ENCODE measurements at places on chromosomes 11 and 22.

- no peak for DNase-seq
Measured at GRCh38 chr11:98979205-98979604, 41.5 kb upstream of the CNTN5 start.

GRCh38 chr11:44954051-44954906, 3.6 kb upstream of the TP53I11 start:
- DNase-seq, result no peak

DNA sequence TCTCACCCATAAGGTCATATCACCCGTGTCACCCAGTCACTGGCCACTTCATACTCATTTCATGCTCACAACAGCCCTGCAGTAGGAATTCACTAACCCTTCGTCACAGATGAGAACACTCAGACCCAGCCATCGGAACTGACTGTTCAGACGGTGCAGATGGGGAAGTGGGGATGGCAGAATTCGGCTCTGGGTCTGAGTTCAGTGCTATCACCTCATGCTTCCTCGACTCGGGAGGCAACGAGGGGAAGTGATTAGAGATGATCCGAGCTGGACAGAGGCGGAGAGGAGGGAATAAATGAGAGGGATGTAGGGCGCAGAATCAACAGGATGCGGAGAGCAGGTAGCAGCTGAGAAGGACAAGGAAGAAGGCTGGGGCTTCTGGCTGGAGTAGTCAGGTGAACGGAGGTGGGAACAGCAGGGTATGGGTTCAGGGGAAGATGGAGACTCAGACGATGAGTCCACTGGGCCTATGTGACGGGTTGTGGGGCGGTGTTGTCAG, 4.7 kb downstream of the B3GNT6 start:
- no peak for DNase-seq

DNA sequence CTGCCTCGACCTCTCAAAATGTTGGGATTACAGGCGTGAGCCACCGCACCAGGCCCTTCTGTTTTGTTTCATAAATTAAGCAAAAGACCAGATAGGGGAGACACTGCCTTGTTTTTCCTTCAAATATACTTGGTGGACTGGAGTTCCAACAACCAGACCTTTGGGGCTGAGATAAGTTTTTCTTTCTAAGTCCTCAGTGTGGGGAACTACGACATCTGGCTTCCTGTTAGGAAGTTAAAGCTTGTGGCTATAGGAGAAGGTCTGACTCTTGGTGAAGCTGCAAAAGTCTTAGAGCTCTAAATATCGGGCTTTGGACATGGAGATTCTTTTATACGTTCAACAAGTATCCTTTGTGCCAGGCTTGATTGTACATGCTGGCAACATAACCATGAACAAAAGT, 64.1 kb upstream of the EED start:
- DNase-seq, result no peak

GRCh38 chr11:111303461-111303860, 5.1 kb downstream of the POU2AF3 start:
- no peak for DNase-seq

GRCh38 chr11:1918436-1919315, 827 bp upstream of the TNNT3 start:
- DNase-seq, result no peak

DNA sequence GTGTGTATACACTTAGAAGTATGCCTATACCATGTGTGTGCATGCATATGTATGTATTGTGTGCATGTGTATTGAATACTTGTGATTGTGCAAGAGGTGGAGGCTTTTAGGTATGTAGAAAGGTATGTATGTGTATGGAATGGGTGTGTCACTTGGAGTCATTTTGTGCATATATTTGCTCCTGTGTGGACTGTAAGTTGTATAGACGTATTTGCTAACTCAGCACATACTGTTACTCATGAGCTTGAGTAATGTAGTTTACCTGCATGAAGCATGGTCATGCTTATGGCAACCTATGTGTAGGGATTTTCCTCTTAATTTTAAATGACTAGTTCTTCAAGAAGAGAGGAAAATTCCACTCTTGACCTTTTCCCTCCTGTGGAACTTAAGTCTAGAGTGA, 507.6 kb upstream of the LARGE1 start:
- no peak for DNase-seq

- no peak for DNase-seq
Measured at GRCh38 chr11:1165256-1166041, 7.7 kb downstream of the MUC5AC start.

GRCh38 chr11:63552921-63553320, 10.3 kb downstream of the PLAAT2 start:
- DNase-seq, result no peak

- DNase-seq, result no peak
Measured at GRCh38 chr22:30860176-30861105, 108.1 kb downstream of the MORC2 start.

GRCh38 chr22:22884888-22885840, 2.5 kb upstream of the IGLL5 start:
- DNase-seq, result no peak

DNA sequence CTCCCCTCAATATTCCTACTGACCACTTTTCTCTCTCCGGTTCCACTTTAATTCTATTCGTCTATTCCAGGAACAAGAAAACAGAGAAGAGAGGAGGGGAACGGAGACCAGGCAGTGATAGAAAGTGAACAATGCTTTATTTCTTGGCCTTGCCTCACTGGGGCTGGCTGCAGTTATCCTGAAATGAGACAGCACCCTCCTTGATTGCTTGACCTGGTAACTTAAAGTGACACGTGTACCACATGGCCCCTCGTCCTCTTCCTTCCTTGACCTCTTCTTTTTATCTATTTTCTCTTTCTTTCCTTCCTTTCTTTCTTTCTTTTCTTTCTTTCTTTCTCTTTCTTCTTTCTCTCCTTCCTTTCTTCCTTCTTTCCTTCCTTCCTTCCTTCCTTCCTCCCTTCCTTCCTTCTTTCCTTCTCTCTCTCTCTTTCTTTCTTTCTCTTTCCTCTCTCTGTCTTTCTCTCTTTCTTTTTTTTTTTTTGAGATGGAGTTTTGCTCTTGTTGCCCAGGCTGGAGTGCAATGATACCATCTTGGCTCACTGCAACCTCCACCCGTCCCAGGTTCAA, 52.8 kb upstream of the CLMP start:
- DNase-seq, result no peak

DNA sequence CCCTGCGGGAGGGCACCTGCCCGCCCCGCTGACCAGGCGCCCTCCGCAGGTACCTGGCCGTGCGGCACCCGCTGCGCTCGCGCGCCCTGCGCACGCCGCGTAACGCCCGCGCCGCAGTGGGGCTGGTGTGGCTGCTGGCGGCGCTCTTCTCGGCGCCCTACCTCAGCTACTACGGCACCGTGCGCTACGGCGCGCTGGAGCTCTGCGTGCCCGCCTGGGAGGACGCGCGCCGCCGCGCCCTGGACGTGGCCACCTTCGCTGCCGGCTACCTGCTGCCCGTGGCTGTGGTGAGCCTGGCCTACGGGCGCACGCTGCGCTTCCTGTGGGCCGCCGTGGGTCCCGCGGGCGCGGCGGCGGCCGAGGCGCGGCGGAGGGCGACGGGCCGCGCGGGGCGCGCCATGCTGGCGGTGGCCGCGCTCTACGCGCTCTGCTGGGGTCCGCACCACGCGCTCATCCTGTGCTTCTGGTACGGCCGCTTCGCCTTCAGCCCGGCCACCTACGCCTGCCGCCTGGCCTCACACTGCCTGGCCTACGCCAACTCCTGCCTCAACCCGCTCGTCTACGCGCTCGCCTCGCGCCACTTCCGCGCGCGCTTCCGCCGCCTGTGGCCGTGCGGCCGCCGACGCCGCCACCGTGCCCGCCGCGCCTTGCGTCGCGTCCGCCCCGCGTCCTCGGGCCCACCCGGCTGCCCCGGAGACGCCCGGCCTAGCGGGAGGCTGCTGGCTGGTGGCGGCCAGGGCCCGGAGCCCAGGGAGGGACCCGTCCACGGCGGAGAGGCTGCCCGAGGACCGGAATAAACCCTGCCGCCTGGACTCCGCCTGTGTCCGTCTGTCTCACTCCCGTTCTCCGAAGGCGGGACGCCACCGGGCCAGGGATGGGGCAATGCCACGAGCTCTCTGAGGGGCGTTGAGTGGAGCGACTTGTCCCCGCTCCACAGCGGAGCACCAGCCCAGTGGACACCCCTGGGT, 1.8 kb downstream of the GALR3 start:
- DNase-seq, result no peak

DNA sequence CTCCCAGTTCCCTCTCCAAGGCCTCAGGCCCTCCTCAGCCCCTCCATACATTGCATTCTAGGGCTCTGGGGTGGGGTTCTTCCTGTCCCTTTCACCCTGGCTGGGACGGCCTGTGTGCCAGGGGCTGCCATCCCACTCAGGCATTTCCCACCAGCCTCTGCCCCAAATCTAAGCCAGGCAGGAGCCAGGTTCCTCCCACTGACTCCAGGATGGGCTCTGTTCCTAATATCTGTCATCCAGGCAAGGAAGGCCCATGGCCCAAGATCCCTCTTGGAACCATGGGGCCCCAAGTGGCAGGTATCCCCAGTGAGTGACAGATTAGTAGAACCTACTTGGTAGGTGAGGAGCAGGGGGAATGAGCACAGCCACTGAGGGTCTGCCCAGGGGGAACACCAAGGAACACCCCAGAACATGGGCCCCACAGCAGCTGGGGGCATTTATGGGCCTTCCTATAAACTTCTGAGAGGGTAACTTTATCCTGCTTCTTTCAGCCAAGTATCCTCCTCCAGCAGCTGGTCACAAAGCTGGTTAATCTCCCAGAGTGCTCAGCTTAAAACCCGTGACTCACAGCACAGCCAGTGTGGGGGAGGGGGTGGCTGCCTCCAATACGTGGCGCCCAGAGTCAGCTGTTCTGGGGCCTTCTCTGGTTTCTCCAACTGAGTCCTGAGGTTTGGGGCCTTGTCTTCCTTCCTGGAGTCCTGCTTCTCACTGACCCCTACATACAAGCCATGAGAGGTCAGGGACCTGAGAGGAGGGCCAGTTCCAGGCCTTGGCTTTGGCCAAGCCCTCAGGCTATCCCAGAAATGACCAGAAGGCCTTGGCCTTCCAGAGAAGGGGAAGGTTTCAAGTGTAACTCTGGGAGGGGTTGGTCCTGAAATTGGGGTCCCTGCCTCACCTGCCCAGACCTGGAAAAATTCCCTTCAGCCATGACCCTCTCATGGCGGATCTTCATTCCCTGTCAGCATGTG, 19.9 kb upstream of the MYOD1 start:
- DNase-seq, result no peak

DNA sequence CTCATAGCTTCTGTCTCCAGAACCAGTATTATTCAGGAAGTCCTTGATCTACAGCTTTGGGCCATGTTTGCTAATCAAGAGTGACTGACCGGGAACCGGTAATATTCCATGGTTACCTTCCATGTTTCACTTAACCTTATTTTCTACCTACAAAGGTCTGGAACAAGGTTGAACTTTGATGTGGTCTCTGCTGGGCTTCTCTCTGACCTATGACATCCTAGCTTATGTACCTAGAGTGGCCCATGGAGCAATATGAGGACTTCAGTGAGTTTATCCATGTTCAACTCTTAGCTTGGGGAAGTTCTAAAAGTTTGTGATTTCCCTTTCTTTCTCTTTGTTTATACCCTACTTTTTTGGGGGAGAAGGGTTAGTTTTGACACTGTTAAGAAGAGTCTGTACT, 33.2 kb downstream of the CCDC90B start:
- DNase-seq, result no peak

DNA sequence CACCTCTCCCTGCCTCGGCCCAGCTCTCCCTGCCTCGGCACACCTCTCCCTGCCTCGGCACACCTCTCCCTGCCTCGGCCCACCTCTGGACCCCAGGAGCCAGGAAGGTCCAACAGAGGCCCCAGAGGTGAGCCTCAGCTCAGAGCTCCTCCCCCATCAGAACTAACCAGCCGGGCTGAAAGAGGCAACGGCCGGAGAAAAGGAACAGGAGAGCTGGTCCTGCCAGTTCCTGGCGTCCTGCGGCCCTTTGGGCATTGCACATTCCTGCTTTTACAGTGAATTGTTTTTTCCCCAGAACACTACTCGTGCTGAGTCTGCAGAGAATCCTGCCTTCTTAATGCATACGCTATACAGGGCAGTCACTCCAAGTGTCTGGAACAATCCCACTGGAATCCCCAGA, 45.8 kb downstream of the LMO1 start:
- no peak for DNase-seq

GRCh38 chr11:66111158-66111557, 41.1 kb downstream of the PACS1 start:
- DNase-seq, result no peak

- DNase-seq, result no peak
Measured at GRCh38 chr11:10050561-10050960, 243.5 kb downstream of the SBF2 start.

DNA sequence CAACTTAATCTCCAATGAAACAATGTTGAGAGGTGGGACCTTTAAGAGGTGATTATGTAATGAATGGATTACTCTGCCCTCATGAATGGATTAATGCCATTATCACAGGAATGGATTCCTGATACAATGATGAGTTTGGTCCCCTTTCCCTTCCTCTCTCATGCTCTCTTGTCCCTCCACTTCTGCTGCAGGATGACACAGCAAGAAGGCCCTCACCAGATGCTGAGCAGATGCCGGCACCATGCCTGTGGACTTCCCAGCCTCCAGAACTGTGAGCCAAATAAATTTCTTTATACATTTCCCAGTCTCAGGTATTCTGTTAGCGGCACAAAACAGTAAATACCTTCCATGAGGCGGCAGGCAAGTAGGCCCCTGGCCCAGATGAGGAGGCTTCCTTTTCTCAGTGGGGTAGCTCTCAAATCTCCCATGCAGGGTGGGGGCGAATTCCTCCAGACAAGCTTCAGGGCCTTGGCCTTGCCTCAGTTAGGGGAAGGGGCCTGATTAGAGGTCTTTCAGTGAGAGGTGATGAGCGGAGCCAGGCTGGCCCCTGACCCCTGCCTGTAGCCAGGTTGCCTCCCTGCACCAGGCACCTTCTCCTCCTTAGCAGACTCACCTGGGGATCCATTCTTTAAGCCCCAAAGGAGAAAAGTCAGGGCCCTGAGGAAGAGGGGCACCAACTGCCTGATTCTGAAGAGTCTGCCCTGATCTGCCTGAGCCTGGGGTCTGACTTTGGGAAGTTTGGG, 86.0 kb downstream of the RRM1 start:
- DNase-seq, result no peak

DNA sequence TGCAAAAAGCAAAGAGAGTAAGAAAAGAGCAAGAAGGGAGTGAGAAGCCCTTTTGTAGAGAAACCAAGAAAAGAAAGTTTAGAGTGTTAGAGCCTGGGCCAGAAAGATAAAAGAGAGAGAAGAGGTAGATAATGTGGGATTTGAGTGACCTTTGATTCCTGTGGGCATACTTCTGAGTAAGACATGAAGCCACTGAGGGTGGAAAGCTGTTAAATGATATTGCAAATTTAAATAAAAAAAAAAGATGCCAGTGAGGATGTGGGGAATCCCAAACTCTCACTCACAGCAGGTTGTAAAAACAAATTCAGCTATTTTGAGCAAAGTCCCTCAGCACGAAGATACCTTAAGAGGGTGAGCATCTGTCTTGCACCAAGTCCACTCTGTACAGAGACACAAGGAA, 59.4 kb upstream of the TOP3B start:
- no peak for DNase-seq

Measured in ecto neural progenitor cell (in vitro differentiated cells).